ENCODE measurements at places on chromosomes 12 and 14.

DNA sequence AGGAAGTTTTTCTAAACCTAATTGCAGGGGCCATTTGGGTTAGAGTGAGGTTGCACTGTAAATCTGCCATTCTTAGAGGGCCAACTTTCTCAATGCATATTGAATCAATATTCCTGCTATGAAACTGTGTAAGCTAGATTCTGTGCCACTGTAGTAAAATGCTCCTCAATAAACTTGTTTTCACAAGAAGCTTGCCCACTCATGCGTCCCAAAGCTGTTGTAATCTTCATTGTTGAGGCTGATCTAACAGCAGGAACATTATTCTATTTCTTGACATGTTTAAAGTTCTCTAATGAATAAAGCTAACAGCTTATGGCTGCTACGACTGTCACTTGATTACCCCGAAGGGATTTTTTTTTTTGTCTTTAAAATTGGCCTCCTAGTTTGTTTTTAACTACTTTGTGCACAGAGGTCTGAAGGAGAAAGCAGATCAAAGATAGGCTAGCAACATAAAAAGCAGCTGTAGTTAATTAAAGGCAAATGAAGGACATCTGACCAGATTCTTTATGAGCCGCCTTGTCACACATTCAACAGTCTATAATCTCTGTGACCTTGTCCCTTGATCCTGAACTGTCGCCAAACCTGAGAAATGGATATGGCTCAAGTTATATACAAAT is 243.7 kb downstream of the PAX9 start:
- no peak for DNase-seq

DNA sequence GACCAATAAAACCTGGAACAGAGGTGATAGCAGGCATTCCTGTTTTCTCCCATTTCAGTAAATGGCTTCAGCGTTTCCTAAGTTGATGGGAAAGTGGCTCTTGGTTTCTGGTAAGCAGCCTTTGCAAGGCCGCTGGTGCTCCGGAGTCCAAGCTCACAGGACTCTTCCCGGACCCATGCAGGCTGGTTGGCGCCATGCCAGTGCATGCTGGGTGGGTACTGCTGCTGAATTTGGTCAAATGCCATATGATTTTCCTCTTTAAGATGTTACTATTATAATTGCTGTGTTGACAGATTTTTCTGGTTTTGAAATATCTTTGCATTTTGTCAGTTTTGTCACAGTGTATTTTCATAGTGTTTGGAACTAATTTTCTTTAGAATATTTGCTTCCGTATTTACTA is 27.7 kb downstream of the PPP2R5C start:
- DNase-seq, result no peak

- DNase-seq, result no peak
Measured at GRCh38 chr14:25381498-25381897, 331.6 kb upstream of the STXBP6 start.

DNA sequence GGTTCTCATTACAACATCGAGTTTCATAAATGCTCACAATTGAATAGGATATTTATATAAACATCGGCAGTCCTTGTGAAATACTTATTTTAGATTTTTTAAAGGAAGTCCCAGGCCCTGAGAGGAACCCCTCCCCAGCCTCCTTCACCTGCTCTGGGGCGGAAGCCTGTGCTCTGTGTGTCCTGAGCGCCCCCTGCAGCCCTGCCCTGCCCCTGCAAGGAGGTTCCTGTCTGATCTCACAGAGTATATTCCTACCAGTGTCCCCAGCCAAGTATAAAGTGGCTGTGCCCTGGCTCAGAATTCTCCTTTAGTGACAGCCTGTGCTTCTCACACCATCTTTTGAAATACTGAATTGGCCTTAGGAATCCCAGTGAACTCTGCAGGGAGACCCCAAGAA is 659.5 kb downstream of the TMEM121 start:
- DNase-seq, result no peak

- DNase-seq, result peak; percentile 74
Measured at GRCh38 chr14:28773861-28774691, 7.5 kb downstream of the FOXG1 start.

- no peak for DNase-seq
Measured at GRCh38 chr12:100927826-100928225, 133.2 kb downstream of the ANO4 start.

DNA sequence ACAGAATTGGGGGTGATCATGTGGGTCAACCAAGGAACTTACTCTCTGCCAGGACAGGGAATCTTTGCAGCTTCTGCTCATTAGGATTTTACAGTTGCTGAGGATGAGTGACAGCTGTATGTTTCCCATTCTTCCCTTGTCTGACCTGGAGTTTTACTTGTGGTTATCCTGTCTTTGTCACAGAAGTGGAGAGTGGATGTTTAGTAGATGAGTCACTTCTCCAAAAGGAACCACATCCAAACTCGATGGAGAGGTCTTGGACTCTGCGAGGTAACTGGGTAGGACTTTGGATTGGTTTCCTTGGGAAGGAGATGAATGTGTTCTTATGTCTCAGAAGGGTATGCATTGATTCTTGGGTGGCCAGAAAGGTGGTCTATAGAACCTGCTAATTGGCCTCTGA is 53.8 kb upstream of the USP44 start:
- DNase-seq, result no peak

GRCh38 chr12:75289753-75290152 is 40.4 kb downstream of the CAPS2 start:
- no peak for DNase-seq

DNA sequence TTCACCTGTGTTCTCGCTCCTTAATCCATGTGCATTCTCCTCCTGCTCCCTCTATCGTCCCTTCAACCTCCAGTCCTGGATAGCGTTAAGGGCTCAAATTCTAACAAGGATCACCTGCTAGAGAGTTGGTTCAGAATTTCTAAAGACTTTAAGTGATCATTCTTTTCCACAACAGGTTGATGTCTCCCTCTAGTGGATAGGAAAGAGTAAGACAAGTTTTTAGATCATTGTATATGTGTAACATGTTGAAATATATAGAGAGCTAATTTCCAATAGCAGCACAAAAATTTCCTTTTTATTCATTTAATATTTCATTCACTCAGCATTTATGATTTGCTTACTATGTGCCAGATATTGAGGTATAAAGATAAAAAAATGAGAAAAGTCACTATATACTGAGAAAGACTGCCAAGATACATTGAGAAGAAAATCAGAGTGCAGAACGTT is 9.3 kb upstream of the ESR2 start:
- no peak for DNase-seq
